ENCODE measurements at places on chromosomes 7 and 10. TPM values are rescaled to one million over a fixed set of nuclear protein-coding genes. Genes with fewer than 3 reads are reported as not detected.
A peak's percentile ranks its signal among the peaks of the same experiment; 100 is the strongest.

DNA sequence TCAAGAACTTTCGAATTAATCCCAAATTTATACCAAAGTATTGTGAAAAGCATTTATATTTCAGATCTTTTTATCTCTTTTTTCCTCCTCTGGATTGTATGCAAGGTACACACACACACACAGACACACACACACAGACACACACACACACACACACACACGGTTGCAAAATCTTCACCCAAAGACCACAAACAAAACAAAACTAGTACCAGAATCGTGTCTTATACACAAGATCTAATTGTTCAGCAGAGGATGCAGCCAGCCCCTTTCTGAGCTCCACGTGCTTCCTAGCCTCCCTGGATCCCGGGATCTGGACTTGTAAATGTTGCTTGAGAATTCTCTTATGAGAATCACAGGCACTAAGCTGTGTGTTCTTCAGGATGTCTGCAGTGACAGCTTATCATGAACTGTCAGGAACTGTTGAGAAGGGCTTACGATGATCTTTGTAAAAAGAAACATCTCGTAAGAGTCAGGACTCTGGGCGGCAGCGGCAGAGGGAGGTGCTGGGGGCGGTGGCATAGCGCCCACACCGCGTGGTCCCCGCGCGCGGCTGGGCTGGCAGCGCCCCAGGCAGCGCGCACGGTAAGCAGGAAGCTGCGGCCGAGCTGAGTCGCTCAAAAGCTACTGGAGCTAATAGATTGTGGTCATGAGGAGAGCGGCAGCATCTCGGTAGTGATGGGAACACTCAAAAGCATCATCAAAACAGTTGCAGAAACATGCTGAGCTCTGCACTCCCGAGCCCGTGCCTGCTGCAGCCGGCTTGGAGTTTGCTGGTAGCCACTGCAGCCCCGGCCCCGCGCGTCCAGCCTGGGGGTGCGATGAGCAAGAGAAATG lies 277.6 kb downstream of the GATA3 start:
- peak; percentile 65 for DNase-seq

Gene ADIRF
- total RNA-seq, result not detected

GRCh38 chr10:17144032-17144431 lies 14.4 kb upstream of the CUBN start:
- DNase-seq, result no peak

DNA sequence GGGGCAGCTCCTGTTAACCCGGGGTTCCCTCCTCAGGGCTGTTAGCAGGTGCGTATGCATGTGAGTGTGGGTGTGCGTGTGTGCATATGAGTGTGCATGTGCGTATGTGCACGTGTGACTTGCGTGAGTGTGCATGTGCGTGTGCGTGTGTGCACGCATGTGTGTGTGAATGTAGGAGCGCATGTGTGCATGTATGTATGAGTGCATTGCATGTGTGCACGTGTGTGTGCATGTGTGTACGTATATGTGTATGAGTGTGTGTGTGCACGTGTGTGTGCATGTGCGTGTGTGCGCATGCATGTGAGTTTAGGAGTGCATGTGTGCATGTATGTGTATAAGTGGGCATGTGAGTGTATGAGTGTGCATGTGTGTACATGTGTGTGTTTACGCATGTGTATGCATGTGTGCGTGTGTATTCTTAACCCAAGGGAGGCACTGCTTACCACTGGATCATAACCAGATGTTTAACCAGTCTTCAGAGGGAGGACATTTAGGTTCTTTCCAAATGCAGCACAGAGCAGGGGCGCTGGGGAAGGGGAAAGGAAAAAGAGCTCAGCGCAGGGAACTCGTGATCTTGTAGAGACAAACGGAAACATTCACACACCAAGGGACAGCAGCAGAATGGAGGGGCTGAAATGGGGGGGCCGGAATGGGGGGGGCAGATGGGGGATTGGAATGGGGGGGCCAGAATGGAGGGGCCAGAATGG lies 45.0 kb downstream of the PWWP2B start:
- DNase-seq, result no peak

Gene OR9A2
- total RNA-seq, result not detected

Gene IL2RA
- total RNA-seq, result not detected
